GM23338 (cell line): ENCODE measurements at places on chromosomes 3 and 15. TPM values are rescaled to one million over a fixed set of nuclear protein-coding genes. Genes with fewer than 3 reads are reported as not detected.
A peak's percentile ranks its signal among the peaks of the same experiment; 100 is the strongest.

GRCh38 chr15:74387621-74388362, 20.3 kb upstream of the CYP11A1 start:
- no peaks in the 10 kb centered on the region; the same call in 1 of the 2 replicates for H3K4me1 ChIP-seq
- no peak overlapping the region for H3K4me3 ChIP-seq
- H3K27me3 ChIP-seq, result no peaks in the 10 kb centered on the region
- no peaks in the 10 kb centered on the region for H3K36me3 ChIP-seq

- no peak overlapping the region for H3K27ac ChIP-seq
- peak overlapping the region; percentile 23; the same call in 1 of the 2 replicates for H3K4me3 ChIP-seq
Observed at GRCh38 chr3:72597756-72598195, 250.5 kb downstream of the SHQ1 start.

- no peaks in the 10 kb centered on the region for H3K36me3 ChIP-seq
- H3K27ac ChIP-seq, result no peak overlapping the region
- no peak overlapping the region for H3K4me3 ChIP-seq
- H3K27me3 ChIP-seq, result no peaks in the 10 kb centered on the region
- no peak for DNase-seq
Observed at GRCh38 chr3:77394046-77394445, 354.1 kb downstream of the ROBO2 start.

DNA sequence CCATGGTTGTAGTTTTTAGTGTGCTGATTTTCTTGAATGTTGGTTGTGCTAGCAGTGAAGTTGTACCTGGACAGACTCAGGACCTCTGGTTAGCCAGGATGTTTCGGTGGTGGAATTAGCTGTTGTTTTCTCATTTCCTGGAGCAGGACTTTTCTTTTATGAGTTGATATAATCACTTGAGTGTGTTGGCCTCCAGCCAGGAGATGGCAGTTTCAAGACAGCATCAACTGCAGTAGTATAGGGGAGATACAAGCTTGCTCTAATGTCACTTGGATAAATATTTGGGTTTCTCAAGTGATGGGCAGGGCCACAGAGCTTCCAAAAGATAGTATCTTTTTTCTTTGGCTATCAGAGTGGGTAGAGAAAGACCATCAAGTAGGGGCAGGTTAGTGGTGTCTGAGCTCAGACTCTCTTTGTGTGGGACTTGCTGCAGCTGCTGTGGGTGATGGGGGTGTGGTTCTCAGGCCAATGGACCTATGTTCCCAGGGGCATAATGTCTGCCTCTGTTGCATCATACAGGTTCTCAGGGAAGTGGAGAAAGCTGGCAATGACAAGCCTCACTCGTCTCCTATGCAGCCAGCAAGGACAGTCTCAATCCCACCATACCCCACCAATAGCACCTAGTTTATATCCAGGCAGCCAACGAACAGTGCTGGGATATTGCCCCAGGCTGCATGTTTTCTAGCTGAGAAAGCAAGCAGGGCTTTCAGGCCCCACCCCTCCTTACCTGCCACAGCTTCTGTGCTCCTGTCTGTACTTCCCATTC, 14.6 kb upstream of the OR5K2 start:
- H3K27ac ChIP-seq, result no peak overlapping the region
- H3K27me3 ChIP-seq, result no peaks in the 10 kb centered on the region
- H3K4me1 ChIP-seq, result no peaks in the 10 kb centered on the region
- no peak overlapping the region for H3K4me3 ChIP-seq

Gene SOX2
- total RNA-seq, result 211 and 228 TPM in 2 replicates

DNA sequence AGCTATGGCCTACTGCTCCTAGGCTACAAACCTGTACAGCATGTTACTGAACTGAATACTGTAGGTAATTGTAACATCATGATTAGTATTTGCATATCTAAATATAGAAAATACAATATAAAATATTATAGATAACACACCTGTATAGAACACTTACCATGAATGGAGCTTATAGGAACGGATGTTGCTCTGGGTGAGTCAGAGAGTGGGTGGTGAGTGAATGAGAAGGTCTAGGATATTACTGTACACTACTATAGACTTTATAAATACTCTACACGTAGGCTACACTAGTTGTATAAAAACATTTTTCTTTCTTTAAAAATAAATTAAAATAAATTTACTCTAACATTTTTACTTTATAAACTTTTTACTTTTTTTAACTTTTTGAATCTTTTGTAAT, 224.0 kb upstream of the CBLB start:
- no peak overlapping the region for H3K4me3 ChIP-seq
- no peaks in the 10 kb centered on the region for H3K36me3 ChIP-seq
- no peak overlapping the region for H3K27ac ChIP-seq
- no peaks in the 10 kb centered on the region for H3K27me3 ChIP-seq
- DNase-seq, result no peak
- no peaks in the 10 kb centered on the region for H3K4me1 ChIP-seq

GRCh38 chr3:144175644-144176425, 204.2 kb downstream of the DIPK2A start:
- H3K27ac ChIP-seq, result no peak overlapping the region
- no peaks in the 10 kb centered on the region for H3K27me3 ChIP-seq
- no peaks in the 10 kb centered on the region for H3K36me3 ChIP-seq

Gene RASGRF1
- total RNA-seq, result 0.24 and 0.39 TPM in 2 replicates

GRCh38 chr3:172538368-172539151, 15.3 kb upstream of the TNFSF10 start:
- no peak overlapping the region for H3K27ac ChIP-seq
- peaks cover 3% of the 10 kb centered on the region; the same call in 1 of the 2 replicates for H3K4me1 ChIP-seq
- DNase-seq, result no peak

DNA sequence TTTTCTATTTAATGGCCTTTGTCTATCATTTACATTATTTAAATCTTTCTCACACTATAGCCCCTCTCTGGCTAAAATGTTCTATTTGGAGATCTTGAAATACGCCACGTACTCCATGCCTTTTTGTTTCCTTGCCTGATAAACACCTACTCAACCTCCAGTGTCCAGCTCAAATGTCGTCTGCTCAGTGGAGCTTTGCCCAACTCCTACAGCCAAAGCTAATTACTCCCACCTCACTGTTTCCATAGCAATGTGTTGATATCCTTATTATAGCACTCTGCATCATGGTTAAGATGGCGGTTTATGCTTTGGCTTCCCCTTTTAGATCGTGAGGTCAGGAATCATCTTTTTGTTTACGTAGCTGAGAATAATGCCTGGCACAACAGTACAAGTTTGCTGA, 55.9 kb downstream of the NGLY1 start:
- H3K27ac ChIP-seq, result no peak overlapping the region
- no peaks in the 10 kb centered on the region for H3K4me1 ChIP-seq
- DNase-seq, result no peak
- H3K27me3 ChIP-seq, result no peaks in the 10 kb centered on the region
- no peaks in the 10 kb centered on the region for H3K36me3 ChIP-seq

- H3K4me1 ChIP-seq, result no peaks in the 10 kb centered on the region
- no peaks in the 10 kb centered on the region for H3K36me3 ChIP-seq
- no peak overlapping the region for H3K4me3 ChIP-seq
- no peaks in the 10 kb centered on the region for H3K27me3 ChIP-seq
Observed at GRCh38 chr3:28726840-28727239, 378.2 kb upstream of the AZI2 start.

DNA sequence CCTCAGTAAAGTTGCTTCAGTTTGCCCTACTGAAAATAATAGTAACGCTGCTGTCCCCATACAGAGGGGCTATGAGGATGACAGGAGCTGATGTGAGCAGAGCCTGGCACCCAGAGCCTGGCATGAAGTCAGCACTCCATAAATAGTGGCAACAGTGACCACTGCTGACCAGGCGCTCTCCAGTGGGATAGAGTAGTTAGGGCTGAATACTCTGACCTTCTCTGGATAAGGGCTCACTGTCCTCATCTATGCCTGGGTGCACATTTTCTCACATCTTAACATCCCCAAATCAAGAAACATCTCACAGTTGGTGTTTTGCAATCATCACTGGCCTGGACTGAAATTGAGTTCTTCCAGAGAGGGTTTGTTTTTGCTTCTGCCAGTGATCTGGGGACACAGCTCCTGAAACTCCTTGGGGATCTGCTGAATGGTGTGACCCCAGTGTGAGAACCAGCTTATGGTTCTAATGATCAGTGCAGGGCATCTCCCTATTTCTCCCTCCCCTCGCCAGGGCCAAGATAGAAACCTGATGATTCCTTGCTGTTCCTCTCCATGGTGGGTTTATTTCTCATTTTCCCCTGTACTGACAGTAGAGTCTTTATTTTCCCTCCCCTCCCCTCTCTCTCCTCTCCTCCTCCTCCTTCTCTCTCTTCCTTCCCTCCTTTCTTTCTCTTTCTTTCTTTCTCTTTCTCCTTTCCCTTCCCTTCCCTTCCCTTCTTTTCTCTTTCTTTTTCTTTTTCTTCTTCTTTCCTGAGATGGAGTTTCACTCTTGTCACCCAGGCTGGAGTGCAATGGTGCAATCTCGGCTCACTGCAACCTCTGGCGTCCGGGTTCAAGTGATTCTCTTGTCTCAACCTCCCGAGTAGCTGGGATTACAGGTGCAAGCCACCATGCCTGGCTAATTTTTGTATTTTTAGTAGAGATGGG, 3.5 kb upstream of the PCSK6 start:
- H3K36me3 ChIP-seq, result no peaks in the 10 kb centered on the region
- H3K27ac ChIP-seq, result no peak overlapping the region
- peaks cover 22% of the 10 kb centered on the region for H3K27me3 ChIP-seq
- peaks cover 17% of the 10 kb centered on the region; the same call in 1 of the 2 replicates for H3K4me1 ChIP-seq
- DNase-seq, result no peak
- no peak overlapping the region for H3K4me3 ChIP-seq

DNA sequence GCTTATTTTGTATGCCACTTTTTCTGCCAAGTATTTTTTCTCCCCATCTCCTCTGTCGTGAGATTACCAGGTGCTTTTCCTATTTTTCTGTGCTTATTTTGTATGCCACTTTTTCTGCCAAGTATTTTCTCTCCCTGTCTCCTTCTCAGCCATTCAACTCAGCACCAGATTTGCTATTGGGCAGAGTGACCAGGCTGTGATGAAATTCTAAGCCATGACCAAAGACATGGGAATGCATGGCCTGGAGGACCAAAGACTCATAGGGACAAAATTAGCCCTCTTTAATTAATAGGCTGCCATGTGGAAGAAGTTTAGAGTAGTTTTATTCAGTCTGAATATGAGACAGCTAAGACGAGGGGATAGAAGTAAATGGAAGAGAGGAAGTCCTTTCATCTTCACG, 257.4 kb downstream of the SQOR start:
- no peak overlapping the region for H3K27ac ChIP-seq
- no peak for DNase-seq
- H3K4me1 ChIP-seq, result no peaks in the 10 kb centered on the region
- no peak overlapping the region for H3K4me3 ChIP-seq
- no peaks in the 10 kb centered on the region for H3K36me3 ChIP-seq

DNA sequence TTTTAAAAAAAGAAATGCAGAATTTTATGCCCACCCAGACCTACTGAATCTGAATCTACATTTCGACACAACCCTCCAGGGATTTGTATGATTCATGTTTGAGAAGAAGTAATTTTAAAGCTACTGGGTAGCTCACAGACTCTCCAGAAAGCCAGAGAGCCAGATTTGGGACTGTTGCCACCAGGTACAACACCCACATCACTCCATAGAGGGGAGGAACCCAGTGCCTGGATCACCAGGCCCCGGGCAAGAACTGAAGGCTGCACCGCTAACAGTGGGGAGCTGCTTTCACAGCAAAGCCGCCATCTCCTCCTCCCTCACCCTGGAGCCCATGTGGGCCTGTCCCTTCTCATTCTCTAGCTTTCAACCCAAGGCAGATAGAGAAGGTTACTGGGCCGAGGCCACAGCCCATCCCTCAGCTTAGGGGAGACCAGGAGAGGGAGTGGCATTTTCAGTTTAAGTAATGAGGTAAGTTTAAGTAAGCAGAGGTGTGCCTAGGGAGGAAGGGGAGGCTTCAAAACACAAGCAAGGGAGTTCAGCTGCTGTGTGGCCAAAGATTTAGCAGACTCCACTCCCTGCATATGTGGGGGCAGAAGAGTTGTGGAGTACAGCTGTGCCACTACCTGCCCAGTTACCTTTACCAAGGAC, 109.8 kb downstream of the IL12A start:
- H3K4me3 ChIP-seq, result no peak overlapping the region
- no peak overlapping the region for H3K27ac ChIP-seq
- H3K36me3 ChIP-seq, result no peaks in the 10 kb centered on the region
- H3K27me3 ChIP-seq, result no peaks in the 10 kb centered on the region

Gene LDHAL6B
- not detected in 2 replicates for total RNA-seq

DNA sequence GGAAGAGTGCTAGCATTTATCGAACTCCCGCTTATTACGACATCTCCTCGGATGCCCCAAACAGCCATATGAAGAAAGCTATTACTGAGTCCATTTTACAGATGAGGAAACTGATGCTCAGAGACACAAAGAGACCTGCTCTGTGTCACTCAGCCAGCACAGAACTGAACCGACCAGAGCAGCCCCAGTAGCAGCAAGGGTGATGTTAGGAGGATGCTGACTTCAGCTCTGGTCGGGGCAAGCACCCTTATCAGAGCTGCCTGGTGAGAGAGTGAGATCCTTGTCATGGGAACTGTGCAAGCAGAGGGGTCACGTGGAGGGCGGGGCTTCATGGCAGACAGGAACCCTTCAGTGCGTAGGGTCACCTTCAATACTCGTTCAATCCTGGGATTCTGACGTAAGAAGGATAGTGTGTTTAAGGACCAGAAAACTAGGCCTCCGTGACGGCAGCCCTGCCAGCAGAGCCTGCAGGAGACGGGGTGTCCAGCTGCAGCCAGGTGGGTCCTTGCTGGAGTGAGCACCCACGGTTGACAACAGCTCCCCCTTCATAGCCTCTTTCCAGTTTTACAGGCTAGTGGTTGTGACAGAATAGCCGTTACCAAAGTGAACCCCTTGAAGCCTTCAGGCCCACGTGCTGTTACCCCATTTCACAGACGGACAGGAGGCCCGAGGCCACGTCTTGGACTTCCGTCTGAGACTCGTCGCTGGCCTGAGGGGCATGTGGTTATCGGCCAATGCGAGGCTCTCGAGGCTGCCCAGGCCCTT, 12.0 kb upstream of the IQSEC1 start:
- H3K4me3 ChIP-seq, result no peak overlapping the region
- H3K27ac ChIP-seq, result no peak overlapping the region
- H3K4me1 ChIP-seq, result no peaks in the 10 kb centered on the region
- H3K36me3 ChIP-seq, result no peaks in the 10 kb centered on the region
- DNase-seq, result no peak
- H3K27me3 ChIP-seq, result no peaks in the 10 kb centered on the region

Gene SEMA3G
- total RNA-seq, result 2.2 and 2.5 TPM in 2 replicates

- no peak for DNase-seq
- H3K27ac ChIP-seq, result no peak overlapping the region
- peaks cover 11% of the 10 kb centered on the region for H3K4me1 ChIP-seq
- H3K4me3 ChIP-seq, result no peak overlapping the region
Observed at GRCh38 chr3:79954756-79955155, 187.0 kb upstream of the ROBO1 start.

Gene CTXND1
- not detected in 2 replicates for total RNA-seq

GRCh38 chr3:16848007-16848406, 36.7 kb upstream of the PLCL2 start:
- H3K4me3 ChIP-seq, result no peak overlapping the region
- peaks cover 10% of the 10 kb centered on the region for H3K4me1 ChIP-seq
- no peak overlapping the region for H3K27ac ChIP-seq
- DNase-seq, result no peak
- H3K27me3 ChIP-seq, result no peaks in the 10 kb centered on the region
- H3K36me3 ChIP-seq, result no peaks in the 10 kb centered on the region
